ENCODE measurements at places on chromosomes 1 and 21.

GRCh38 chr1:69499203-69499803 lies 68.4 kb upstream of the LRRC7 start:
- no peak for DNase-seq

GRCh38 chr1:230231774-230232145 lies 164.7 kb downstream of the GALNT2 start:
- DNase-seq: no peak

- DNase-seq: no peak
Observed at GRCh38 chr1:41493117-41493536, 8.6 kb upstream of the EDN2 start.

GRCh38 chr1:17639703-17640340 lies 100.3 kb downstream of the ARHGEF10L start:
- DNase-seq: no peak

- DNase-seq: no peak
Observed at GRCh38 chr1:19678493-19678892, 13.8 kb downstream of the HTR6 start.

DNA sequence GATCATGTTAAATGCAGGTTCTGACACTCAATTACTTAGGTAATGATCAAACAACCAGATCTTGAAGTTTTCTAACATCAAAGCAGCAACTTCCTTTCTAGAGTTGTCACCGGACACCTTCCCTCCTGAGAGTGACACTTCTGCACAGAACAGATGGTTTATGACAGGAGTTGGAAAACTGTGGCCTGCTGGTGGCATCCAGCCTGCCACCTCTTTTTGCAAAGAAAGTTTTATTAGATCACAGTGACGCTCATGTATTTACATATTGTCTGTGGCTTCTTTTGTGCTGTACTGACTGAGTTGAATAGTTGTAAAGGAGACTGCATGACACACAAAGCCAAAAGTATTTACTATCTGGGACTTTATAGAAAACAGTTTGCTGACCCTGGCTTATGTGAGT lies 28.3 kb downstream of the DDR2 start:
- DNase-seq: no peak

DNA sequence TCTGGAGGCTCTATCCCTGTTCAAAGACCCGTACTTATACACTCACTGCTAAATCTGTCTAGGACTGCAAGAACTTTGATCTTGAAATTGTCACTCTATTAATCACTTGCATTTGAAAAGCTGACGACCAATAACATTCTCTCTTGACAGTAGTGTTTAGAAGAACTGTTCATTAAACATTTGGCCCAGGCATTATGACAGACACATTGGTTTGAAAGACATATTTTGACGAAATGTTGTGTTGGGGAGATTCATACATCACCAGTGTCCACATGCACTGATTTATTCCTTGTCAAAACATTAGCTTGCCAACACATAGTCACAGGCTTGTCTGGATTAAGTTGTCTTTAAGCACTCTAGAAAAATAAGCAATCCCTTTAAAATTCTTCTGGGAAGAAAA lies 951.3 kb downstream of the ADGRL2 start:
- DNase-seq: no peak

DNA sequence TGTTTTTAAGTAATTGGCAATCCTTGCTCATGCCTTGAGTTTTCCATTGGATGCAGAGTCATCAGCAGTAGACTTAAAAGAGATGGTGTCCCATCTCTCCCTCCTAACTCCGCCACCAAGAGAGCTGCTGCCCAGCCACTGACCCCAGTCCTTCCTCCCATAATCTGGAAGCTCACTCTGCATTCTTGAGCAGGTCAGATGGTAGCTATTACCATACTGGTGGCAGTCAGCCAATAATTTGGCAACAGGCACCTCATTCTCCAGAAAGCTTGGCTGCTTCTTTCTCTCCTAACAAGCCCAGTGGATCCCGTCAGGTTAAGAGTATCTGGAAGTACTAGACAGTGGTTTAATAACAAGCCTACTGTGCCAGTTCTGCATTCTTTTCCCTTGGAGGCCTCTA lies 272.1 kb downstream of the ZNF648 start:
- DNase-seq: no peak

GRCh38 chr1:64955097-64956009 lies 11.0 kb downstream of the JAK1 start:
- DNase-seq: no peak

DNA sequence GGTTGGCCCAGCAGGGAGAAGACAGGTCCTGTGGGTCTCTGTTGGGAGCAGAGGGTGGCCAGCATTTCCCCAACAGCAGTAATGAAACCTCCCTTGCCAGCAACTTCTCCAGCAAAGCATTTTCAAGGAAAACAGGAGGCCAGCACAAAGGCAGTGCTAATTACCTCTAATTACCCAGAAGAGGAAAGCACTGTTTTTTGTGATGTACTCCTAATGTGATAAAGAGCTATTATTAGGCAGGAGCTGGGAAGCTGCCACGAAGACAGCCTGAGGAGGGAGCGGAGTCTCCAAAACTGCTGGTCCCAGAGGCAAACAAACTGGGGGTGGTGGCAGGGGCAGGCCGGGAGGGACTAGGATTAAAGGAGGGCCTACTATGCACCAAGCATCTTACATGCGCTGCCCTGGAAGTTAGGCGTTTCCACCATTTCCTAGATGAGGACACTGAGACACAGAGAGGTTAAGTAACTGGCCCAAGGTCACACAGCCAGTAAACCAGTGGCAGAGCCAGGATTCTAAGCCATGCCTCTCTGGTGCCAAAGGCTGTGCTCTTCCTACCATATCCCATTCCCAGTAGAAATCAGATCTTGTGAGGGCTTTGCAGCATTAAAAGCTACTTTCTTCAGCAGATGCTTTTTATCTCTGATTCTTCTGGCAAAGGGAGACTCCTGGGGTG lies 24.5 kb downstream of the HTR6 start:
- DNase-seq: no peak

All from hematopoietic multipotent progenitor cell treated with erythropoietin and hydrocortisone succinate and interleukin-3 and kit ligand, for 15 days (in vitro differentiated cells).